ENCODE measurements at places on chromosomes 5 and 9.

DNA sequence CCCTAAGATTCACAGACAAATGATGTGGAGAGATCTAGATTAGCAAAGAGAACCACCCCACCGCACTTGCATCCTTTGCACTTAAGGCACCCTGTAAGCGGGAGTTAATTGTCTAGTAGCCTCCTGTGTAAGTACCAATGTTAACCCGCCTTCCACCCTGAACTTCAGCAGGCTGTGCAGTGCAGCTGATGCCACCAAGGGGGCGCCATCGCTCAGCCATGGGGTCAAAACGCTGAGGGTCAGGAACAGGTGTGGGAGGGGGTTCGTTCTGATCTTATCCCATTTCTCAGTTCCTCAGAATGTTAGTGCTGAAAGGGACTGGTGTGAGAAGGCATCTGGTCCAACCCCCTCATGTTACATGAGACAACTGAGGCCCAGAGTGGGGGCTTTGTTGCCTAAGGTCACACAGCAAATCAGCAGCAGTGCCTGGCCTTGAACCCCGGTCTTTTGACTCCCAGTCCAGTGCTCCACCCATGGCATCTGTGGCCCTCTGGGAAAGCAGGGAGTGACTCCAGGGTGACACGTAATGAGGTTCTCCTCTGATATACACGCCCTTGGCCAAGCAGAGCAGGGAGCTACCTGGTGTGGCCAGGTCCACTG, 57.3 kb downstream of the CYFIP2 start:
- no peak for DNase-seq

DNA sequence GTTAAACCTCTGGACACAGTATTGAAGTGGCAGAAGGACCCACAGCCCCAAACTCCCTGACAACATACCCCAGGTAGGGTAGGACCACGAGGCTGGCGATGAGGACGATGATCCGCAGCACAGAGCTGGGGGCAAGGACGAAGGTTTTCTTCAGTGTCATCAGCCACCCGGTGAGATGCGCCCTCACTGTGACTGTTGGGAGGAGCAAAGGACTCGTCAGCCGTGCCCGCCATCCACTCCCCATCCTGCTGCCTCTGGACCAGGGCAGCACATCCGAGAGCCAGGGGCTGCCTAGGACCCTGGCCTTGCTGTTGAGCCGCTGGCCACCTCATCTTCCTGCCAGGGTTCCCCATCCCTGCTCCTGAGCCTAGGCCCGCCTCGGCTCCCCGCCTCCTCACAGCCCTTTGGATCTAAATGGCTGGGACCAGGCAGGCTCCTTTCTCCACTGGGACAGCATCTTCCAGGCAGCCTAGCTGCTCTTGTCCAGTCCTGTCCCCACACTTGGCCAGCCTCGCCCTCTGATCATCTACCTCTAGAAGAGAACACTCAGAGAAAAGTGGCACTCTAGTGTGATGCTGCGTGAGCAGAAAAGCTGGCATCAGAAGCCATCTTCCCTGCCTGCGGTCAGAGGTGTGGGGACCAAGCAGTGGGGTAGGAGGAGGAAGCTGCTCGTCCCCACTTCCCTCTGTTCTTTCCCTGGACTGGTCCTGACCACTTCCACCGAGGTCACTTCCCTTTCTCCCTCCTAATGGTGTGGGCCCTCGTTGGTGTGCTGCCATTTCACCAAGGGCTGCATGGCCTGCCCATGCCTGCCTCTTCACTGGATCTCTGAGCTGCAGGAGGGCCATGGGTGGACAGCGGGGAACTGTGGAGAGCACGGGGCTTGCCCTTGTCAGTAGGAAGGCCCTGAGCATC, 49.2 kb downstream of the OTULIN start:
- no peak for DNase-seq

DNA sequence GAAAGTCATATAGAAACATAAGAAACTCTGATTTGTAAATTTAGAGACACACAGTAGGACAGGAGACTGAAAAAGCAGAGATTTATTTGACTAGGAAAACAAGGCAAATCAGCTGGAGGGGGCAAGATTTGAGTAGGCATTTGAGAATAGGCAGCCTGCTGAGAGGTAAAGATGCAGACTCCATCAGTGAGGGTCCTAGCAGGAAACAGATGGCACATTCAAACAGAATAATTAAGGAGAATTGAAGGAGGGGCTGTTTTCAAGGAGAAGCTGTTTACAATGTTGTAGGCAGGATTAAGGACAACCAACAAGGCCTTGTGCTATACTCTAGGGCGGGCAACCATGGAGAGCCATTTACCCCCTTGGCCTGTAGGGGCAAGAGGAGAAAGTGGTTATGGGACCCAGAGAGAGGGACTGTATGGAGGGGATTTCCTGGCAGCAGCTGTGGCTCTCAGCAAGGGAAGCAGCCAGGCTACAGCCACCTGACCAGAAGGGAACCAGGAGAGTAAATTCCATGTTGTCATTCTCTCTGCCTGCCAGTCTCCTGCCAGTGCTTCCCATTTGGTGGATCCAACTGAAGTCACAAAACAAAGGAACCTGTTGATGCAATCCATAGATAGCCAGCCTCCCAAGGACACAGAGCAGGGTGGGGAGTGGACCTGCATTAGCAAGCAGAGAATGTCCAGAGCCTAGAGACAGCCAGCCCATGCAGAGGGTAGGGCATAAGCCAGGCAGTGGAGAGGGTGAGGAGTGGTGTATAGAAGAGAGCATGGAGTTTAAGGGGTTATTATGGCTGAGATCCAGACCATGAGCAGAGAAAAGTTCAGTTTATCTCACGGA, 38.2 kb downstream of the PAPPA start:
- no peak for DNase-seq

DNA sequence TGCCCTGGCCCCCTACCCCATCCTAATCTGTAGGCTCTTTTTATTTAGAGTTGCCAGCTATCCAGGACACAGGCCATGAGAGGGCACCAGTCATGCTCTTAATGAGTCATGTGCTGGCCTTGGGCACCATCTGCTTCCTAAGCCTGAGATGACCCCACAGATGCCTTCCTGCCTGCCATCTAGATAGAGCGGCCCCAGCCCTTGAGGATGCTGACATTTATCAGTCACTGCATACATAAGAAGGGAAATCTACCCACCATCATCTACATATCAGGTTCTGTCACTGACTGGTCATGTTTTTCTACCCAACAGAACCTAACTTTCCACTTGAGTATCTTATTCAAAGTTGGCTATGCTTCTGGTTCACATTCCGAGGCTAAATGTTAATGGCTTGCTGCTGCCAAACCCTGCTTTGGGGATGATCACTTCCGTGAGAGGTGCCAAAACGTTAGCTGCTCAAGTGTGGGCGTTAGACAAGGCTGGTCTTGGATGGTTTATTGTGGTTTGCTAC, 49.9 kb upstream of the TTC23L start:
- peak; percentile 78 for DNase-seq

GRCh38 chr9:77030045-77030444, 10.6 kb downstream of the FOXB2 start:
- no peak for DNase-seq

DNA sequence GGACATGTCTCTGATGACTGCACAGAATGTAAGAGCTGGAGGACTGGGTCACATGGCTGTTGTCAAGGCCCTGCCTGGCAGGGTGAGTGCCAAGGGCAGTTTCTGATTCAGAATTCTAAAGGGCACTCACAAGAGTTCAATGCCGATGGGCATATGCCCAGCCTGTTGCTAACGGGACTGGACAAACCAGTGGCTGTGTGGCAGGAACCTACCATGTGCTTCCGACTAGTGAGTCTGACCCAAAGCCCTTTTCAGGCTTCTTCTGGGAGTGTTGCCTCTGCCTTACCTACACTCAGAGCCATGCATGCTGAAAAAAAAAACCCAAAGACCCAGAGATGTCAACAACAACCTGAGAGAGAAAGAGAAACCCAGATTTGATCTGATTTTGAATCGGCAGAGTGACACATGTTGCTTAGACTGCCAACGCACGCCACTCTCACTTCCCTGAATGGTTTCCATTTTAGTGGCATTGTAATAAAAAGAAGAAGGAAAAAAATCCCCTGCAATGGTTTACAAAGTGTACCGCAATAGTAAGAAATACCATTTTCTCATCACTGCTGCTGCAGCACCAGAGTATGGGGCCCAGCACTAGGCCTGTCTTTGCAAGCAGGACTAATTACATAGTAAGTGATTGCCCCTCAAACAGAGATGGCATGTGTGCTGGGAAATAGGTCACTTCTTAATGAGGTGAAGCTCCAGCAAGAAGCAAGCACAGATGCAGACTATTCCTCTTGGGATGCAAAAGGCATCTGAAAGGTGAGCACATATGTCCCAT, 194.3 kb downstream of the PALM2AKAP2 start:
- DNase-seq, result no peak

- DNase-seq, result no peak
Observed at GRCh38 chr5:36478646-36479317, 127.6 kb upstream of the SLC1A3 start.

- no peak for DNase-seq
Observed at GRCh38 chr9:93436218-93436617, 15.3 kb upstream of the FAM120A start.

DNA sequence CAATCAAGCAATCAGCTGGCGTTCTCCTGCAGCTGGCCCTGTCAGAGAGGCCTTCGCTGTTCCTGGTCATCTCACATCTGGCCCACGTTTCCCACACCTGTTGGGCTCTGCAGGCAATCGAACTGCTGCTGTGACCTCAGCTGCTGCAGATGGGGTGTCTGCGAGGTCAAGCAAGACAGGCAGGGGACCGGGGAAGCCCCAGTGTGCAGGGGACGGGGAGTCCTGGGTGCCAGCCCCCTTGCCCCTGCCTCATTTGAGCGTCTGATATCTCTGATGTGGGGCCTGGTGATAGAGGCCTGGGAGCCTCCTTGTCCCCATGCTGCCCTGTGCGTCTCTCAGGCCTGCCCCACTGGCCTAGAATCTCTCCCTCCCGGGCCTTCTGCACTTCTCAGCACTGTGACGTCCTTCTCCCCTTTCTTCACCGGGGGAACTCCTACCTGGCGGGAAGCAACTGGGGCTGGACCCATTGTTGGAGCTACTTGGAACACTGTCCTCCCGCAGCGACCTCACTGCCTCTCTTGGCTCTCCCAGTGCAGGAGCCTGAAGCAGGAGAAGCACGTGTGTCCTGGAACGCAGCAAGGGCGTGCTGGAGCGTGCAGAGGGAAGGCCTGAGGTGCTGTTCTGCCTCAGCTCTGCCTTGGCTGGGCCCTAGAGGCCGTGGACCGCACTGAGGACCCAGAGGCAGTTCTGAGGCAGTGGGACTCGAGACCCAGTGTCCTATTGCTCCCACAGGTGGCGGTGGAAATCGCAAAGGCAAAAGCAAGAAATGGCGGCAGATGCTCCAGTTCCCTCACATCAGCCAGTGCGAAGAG, 3.9 kb downstream of the GRK6 start:
- DNase-seq, result no peak

GRCh38 chr5:109762821-109763220, 73.1 kb downstream of the MAN2A1 start:
- no peak for DNase-seq

DNA sequence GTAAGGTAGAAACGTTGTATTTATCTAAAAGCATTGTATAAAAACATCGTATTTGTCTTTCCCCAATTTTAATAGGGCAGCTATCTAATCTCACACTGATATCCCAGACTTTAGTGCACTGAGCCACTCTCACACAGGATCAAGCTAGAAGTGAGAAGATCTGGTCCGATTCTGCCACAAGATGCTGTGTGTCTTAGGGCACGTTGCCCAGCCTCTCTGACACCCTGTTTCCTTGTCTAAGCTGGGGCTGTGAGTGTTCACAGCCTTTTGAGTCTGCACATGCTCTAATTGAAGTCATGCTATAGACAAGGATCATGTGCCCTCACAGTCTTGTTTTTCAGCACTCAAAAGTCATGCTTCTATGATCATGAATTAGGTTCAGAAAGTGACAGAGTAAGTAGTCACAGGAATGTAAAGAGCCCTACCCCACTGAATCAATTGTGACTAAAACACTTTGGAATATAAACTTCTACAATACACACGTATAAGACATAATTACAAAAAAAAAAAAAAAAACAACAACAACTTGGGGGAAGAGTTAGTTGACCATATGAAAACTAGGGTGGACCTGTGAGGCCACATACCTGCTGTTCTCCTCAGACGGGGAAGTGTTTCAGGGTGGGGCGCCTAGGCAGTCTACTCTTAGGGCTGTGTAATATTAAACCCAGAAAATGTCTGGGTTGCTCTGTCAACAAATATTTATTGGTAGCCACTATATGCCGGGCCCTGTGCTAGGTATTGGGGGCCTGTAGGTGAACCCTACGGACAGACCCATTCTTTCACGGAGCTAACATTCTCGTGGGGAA, 893 bp upstream of the ABLIM3 start:
- no peak for DNase-seq

DNA sequence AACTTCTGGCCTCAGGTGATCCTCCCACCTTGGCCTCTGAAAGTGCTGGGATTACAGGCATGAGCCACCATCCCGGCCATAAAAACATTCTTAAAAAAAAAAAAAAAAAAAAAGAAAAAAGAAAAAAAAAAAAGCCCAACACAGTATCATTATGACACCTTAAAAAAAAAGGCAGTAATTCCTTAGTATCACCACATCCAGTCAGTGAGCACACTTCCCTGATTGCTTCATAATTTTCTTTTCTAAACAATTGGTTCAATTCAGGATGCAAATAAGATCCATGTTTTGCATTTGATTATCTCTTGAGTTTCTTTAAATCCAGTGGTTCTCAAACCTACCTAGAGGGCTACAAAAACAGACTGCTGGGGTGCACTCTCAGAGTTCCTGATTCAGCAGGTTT, 182.5 kb downstream of the CDK5RAP2 start:
- no peak for DNase-seq

DNA sequence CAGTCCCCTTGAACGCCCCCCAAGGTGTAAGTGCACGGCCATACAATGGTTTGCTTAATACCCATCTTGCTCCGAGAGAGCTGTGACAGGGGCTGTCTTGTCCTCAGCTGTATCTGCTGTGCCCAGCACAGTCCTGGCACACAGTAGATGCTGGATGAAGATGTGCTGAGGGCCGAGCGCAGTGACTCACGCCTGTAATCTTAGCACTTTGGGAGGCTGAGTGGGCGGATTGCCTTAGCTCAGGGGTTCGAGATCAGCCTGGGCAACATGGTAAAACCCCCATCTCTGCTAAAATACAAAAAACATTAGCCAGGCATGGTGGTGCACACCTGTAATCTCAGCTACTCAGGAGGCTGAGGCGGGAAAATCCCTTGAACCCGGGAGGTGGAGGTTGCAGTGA, 53.6 kb downstream of the C9orf50 start:
- no peak for DNase-seq

DNA sequence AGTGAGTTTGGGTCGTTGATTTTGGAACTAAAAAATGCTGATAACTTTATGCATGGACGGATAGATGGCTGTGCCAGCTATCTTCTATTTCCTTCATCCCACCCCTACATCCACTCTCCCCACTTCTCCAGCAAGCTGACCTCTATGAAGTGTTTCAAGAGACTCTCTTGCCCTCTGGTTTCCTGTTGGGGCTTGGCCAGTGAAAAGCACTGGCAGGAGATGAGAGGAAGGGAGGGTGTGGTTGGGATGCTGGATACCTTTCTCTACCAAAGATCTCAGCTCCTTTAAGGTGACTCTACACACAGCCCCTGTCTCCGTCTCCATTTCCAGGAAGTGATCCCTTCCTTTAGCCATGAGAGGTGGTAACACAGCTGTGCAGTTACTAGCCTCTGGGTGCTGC, 30.0 kb upstream of the JMY start:
- DNase-seq, result no peak

Data from GM03348 (cell line).